ENCODE measurements at places on chromosomes 11 and 22.

- no peaks in the 10 kb centered on the region for H3K36me3 ChIP-seq
- H3K27ac ChIP-seq = peak overlapping the region; percentile 38
- peaks cover 10% of the 10 kb centered on the region for H3K4me1 ChIP-seq
- H3K4me3 ChIP-seq = no peak overlapping the region
- no peaks in the 10 kb centered on the region for H3K27me3 ChIP-seq
- DNase-seq = peak; percentile 72
Measured at GRCh38 chr22:19109198-19110063, 12.8 kb downstream of the DGCR2 start.

DNA sequence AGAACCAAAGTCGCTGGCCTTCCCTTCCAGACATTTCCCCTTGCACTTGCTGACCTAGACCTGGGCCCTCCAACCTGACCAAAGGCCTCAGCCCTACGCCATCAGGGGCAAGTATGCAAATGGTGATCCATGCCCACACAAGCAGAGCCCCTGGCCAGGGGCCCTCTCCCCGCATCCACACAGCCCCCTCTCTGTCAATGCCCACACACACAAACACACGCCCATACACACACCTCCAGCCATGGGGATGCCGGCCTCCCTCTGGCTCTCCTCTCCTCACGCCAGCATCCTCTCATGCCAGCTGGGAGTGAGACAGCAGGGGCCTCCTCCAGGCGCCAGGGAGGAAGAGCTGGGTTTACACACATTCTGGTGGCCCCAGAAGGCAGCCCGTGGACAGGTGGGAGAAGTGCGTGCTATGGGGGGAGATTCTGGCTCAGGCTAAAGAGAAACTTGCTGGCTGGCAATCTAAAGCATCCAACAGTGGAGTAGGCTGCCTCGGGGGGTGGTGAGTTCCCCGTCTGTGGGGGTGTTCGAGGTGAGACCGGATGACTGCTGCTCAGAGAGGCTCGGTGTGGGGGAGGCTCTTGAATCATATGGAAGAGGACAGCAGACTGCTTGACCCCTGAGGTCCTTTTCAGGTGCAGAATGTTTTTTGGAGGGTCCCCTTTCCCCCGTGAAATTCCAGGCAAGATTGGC lies 4.8 kb downstream of the NRXN2 start:
- no peaks in the 10 kb centered on the region for H3K4me1 ChIP-seq
- no peak overlapping the region for H3K4me3 ChIP-seq
- H3K36me3 ChIP-seq = no peaks in the 10 kb centered on the region

GRCh38 chr11:123178186-123178585 lies 16.9 kb downstream of the CLMP start:
- no peak overlapping the region for H3K27ac ChIP-seq
- no peak overlapping the region for H3K4me3 ChIP-seq
- DNase-seq = no peak
- H3K27me3 ChIP-seq = no peaks in the 10 kb centered on the region

DNA sequence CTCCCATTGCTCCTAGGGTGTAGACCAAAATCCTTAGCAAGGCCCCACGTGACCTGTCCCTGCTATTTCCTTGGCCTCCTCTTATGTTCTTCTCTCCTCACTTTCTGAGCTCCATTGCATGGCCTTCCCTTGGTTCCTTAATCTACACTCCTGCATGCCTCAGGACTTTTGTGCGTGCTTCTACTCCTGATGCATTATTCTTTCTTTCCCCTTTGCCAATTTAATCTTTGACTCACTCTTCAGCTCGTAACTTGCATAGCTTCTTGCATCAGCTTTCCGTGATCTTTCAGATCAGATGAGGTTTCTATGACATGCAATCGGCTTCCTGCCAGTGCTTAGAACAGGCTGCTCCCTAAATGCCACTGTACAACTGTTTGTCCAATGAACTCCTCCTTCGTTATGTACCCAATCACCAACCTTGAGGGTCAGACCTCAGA lies 261.6 kb upstream of the CADM1 start:
- DNase-seq = no peak
- no peaks in the 10 kb centered on the region for H3K27me3 ChIP-seq
- H3K4me3 ChIP-seq = no peak overlapping the region

DNA sequence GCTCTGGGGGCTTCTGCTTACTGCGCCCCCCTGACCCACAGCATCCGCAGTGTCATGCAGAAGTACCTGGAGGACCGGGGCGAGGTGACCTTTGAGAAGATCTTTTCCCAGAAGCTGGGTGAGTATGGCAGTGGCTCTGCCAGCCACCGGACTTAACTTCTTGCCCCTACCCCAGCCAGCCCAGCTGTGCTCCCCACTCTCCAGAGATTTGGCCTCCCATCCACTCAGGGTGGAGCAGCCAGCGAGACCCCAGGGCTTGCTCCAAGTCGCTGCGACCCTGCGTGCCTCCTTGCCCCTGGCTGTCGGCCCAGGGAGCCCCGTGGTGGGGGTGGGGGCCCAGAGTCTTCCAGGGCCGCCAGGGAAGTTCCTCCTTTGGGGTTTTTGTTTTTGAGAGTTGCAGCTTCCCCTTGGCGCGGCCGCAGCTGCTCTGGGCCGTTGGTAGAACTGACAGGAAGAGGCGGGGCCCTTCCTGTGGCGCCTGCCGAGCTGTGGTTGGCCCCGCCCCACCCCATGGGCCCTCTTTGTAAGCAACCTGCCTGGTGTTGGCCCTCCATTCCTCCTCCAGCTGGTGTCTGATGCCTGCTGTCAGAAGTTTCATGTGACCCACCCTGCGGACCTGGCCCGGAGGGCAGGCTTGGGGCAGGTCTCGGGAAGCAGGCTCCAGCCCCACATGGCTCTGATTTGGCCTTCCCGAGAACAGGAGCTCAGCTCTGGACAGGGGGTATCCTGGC lies 11.1 kb downstream of the GRK2 start:
- H3K4me3 ChIP-seq = no peak overlapping the region
- peak; percentile 85 for DNase-seq
- H3K4me1 ChIP-seq = peaks cover 49% of the 10 kb centered on the region
- H3K36me3 ChIP-seq = peaks cover 27% of the 10 kb centered on the region
- H3K27me3 ChIP-seq = no peaks in the 10 kb centered on the region

DNA sequence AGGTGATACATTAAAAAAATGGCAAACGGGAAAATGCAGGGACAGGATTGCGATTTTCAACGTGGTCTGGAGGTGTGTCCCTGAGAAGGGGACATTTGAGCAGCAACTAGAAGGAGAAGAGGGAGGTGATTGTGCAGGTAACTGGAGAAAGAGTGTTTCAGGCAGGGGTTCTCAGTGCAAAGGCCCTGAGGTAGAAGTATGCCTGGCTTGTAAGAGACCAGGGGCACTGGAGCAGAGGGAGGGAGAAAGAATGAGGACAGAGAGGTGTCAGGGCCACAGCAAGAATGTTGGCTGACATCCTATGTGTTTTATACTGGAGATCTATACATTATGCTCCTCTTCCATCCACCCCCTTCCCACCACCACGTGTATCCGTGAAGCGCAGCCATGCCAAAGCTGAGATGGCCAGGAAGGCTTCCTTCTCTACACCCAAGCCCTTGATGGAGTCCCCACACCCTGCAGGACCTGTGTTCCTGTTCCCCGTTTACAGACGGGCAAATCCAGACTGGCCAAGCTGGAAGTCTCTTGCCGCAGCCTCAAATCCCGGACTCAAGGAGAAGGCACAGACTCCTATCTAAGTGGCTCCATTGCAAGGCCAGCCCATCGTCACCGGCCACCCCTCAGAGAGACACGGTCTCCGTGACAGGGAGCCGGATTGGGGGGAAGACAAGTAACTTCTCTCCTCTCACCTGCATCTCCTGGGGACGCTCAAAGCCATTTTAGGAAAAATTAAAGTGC lies 416.1 kb downstream of the MN1 start:
- DNase-seq = no peak
- H3K4me3 ChIP-seq = no peak overlapping the region
- H3K4me1 ChIP-seq = no peaks in the 10 kb centered on the region
- no peaks in the 10 kb centered on the region for H3K27me3 ChIP-seq
- no peak overlapping the region for H3K27ac ChIP-seq

- no peaks in the 10 kb centered on the region for H3K4me1 ChIP-seq
- no peak overlapping the region for H3K4me3 ChIP-seq
- no peaks in the 10 kb centered on the region for H3K27me3 ChIP-seq
- H3K36me3 ChIP-seq = no peaks in the 10 kb centered on the region
Measured at GRCh38 chr11:78251083-78251775, 62.5 kb downstream of the USP35 start.

- DNase-seq = no peak
- no peaks in the 10 kb centered on the region for H3K27me3 ChIP-seq
- peaks cover 13% of the 10 kb centered on the region for H3K4me1 ChIP-seq
Measured at GRCh38 chr11:71454470-71455113, 1.6 kb downstream of the NADSYN1 start.

DNA sequence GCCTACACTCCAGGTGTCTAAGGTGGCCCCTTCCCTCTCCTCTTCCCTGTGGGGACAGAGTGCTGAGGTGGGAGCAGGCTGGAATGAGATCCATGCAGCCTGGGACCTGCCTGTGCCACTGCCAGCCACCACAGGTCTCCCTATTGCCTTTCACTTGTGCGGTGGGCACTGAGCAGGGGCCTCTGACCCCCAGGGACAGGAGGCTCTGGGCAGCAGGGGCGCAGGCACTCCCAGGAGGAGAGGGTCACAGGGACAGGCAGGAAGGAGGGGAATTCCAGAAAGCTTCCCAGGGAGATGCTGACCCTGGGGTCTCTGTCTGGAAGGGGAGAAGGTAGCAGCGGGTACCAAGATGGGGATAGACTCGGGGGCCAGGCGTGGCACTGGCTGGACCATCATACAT lies 228.5 kb upstream of the B3GAT1 start:
- H3K36me3 ChIP-seq = no peaks in the 10 kb centered on the region
- H3K4me3 ChIP-seq = no peak overlapping the region
- no peak overlapping the region for H3K27ac ChIP-seq
- no peaks in the 10 kb centered on the region for H3K27me3 ChIP-seq
- DNase-seq = no peak

GRCh38 chr11:122556605-122557004 lies 98.9 kb upstream of the UBASH3B start:
- H3K27me3 ChIP-seq = no peaks in the 10 kb centered on the region
- no peaks in the 10 kb centered on the region for H3K4me1 ChIP-seq
- H3K36me3 ChIP-seq = no peaks in the 10 kb centered on the region

GRCh38 chr22:45911601-45912271 lies 65.2 kb downstream of the WNT7B start:
- H3K27me3 ChIP-seq = no peaks in the 10 kb centered on the region
- no peak overlapping the region for H3K27ac ChIP-seq
- H3K36me3 ChIP-seq = no peaks in the 10 kb centered on the region
- peak; percentile 80 for DNase-seq
- H3K4me3 ChIP-seq = no peak overlapping the region

- H3K4me3 ChIP-seq = no peak overlapping the region
- no peaks in the 10 kb centered on the region for H3K36me3 ChIP-seq
- H3K4me1 ChIP-seq = no peaks in the 10 kb centered on the region
Measured at GRCh38 chr22:49514211-49514610, 313.5 kb downstream of the BRD1 start.

- no peak for DNase-seq
- no peaks in the 10 kb centered on the region for H3K27me3 ChIP-seq
- no peak overlapping the region for H3K4me3 ChIP-seq
Measured at GRCh38 chr11:122706291-122707088, 51.0 kb downstream of the UBASH3B start.

GRCh38 chr11:62195945-62196344 lies 5.9 kb downstream of the SCGB1D1 start:
- H3K4me3 ChIP-seq = no peak overlapping the region
- no peaks in the 10 kb centered on the region for H3K4me1 ChIP-seq
- H3K27me3 ChIP-seq = peaks cover 3% of the 10 kb centered on the region
- DNase-seq = no peak

DNA sequence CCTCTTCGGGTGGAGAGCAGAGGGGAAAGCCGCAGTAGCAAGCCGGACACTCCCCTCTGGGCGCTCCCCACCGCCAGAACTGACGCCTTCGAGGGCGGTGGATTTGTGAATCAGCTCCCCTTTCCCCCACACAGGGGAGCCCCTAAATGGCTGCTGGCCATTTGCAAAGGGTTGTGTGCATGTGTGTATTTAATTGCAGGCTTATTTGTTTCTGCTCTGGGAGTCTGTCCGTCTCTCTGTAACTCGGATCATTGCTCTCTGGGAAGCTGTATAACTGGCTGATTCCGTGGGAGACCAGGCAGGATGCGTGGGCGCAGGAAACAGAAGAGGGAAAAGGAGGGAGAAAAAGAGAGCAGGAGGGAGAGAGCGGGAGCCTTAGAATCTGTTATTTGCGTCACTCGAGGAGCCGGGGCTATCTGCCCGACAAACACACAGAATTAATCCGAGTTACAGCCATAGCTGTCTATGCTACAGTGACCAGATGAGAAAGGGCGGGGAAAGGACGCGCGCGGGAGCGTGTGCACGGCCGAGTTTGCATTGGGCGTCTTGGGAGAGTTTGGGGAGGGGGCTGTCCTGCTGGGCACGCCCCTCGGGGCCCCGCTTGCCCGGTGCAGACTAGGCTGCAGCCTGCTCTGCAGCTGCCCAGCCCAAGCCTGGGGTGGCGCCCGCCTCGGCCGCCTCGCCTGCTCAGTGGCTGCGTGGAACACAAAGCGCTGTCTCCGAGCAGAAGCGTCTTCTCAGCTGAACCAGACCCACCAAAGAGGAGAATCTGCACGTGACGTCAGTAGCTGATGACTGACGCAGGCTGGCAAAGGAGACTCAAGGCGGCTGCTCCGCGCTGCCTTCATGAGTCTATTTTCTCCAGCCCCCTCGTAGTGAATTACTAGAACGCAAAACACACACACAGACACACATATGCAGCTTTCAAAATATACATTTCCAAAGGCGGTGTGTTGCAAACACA lies 105.3 kb upstream of the HSD17B12 start:
- H3K27me3 ChIP-seq = peaks cover 29% of the 10 kb centered on the region
- H3K36me3 ChIP-seq = no peaks in the 10 kb centered on the region
- H3K27ac ChIP-seq = no peak overlapping the region
- no peak for DNase-seq
- no peak overlapping the region for H3K4me3 ChIP-seq
- H3K4me1 ChIP-seq = no peaks in the 10 kb centered on the region

DNA sequence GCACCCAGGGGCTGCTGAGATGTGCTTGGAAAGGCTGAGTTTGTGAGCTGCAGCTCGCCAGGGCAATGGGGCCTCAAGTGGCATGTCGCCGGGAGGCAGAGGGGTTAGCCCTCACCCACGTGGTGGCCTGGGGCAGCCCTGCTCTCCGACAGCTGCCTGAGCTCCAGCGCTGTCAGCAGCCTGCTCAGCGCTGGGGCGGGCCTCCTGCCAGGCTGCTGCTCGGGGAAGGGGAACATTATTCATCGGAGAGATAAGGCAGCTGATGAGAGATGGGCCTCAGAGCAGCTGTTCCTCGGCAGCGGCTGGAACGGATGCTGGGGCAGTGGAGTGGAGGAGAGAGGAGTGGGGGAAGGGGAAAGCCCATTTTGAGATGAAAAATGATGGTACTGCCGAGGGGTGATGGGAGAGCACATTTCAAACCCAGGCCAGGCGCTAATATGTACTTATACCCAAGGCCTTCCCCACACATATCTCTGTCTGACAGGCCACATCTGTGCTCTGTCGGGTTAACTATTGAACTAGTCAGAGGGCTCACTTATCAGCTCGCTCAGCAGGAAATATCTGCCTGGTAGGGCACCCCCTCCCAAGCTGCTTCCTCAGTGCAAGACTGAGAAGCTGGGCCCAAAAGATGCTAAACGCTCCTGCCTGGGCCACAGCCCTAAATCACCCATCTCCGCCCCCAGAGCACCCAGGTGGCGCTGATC lies 79.5 kb downstream of the TIMP3 start:
- H3K27ac ChIP-seq = no peak overlapping the region
- H3K4me1 ChIP-seq = no peaks in the 10 kb centered on the region
- no peak for DNase-seq
- H3K36me3 ChIP-seq = no peaks in the 10 kb centered on the region

GRCh38 chr11:115699733-115700132 lies 195.5 kb upstream of the CADM1 start:
- DNase-seq = peak; percentile 33
- H3K4me1 ChIP-seq = peaks cover 2% of the 10 kb centered on the region
- no peak overlapping the region for H3K4me3 ChIP-seq
- no peaks in the 10 kb centered on the region for H3K27me3 ChIP-seq

All from prostate gland (tissue), 2 donors.